ENCODE measurements at places on chromosomes 1 and 21.

DNA sequence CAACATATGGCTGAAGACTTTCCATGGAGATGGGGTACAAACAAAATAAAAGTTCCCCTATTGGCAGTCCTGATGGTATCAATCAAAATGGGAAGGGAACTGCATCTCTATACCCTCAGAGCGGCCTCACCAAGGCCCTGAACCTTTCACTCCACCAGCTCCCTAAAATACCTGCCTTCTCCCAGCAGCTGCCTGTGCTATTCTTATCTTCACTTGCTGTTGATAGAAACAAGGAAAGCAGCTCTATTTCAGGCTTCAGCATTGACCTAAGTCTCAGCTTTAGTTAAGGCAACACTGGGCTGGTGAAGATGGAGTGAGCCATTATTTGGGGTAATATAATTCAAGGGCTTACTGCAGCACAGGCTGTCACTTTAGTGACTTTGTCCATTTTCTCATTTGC lies 21.7 kb upstream of the PIGC start:
- DNase-seq = no peak

- no peak for DNase-seq
These were observed 32.0 kb downstream of the PLXNA2 start for GRCh38 chr1:208211921-208212843.

- no peak for DNase-seq
These were observed 413.4 kb downstream of the HLX start for GRCh38 chr1:221292652-221293051.

- no peak for DNase-seq
These were observed 72.1 kb downstream of the SYT2 start for GRCh38 chr1:202638019-202638700.

DNA sequence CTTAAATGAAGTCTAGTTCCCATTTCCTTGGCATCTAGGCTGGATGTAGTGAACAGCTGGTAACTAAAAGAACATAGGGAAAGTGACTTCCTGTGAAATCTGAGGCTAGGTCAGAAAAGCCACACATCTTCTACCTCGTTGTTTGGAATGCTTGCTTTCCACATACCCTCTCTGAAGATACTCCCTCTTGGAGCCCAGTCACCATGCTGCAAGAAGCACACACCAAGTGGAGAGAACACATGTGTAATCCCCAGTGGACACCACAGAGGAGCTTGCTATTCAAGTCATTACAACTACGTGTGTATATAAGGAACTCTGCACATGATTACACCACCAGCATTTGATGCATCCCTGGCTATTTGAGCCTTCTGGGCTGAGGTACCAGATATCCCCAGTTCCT lies 125.9 kb downstream of the RGS21 start:
- no peak for DNase-seq
